Naive thymus-derived CD4-positive, alpha-beta T cell (primary cell): ENCODE measurements at places on chromosomes 5 and 9. TPM values are rescaled to one million over a fixed set of nuclear protein-coding genes. Genes with fewer than 3 reads are reported as not detected.

The CMYA5 gene
- total RNA-seq, result 0.15 and 0.22 TPM in 2 replicates

The SLC6A19 gene
- not detected for total RNA-seq

- DNase-seq, result no peak
These were observed 50.7 kb downstream of the KCNV2 start for GRCh38 chr9:2767800-2768677.

GRCh38 chr9:117418111-117418510 lies 3.3 kb upstream of the ASTN2 start:
- no peak for DNase-seq

DNA sequence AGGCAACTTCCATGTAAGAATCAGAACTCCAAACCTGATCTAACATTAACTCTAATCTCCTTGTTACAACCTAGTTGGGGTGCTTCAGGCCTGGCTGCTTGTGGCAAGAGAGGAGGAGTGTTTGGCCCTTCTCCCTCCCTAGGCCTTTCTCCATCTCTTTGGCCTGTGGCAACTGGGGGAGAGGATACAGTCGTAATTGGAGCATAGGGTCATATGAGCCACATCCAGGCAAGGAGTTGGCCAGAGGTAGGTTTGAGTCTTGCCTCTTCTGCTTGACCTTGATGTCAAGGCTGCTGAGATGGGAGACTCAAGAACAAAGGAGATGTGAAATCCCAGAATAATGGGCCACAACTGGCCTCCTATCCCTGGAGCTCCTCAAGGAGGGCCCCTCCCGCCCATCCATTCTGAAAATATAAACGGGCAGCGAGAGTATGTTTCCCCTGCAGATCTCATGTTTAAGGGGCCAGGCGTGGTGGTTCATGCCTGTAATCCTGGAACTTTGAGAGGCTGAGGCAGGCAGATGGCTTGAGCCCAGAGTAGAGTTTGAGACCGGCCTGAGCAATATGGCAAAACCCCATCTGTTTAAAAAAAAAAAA lies 59.3 kb upstream of the ANGPTL2 start:
- no peak for DNase-seq
